ENCODE measurements at places on chromosomes 2 and 18.

GRCh38 chr2:207182911-207183310 is 17.2 kb upstream of the KLF7 start:
- no peak for DNase-seq

DNA sequence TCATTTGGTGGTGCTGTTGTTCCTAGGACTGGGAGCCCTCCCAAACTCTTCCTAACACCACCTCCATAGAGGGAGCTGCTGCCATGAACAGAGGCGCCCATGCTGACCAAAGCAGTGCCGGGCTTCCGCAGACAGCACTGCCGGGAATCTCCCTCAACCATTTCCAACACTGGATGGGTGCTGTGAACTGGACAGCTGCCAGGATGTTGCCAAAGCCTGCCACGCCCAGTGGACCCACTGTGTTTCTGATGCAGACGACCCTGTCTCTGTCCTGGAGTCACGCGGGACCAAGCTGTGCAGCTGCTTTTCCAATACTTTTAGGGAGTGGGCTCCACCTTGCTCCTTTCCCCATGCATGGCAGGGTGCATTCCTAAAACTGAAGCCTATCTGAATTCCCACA is 16.9 kb upstream of the GNAL start:
- no peak for DNase-seq

DNA sequence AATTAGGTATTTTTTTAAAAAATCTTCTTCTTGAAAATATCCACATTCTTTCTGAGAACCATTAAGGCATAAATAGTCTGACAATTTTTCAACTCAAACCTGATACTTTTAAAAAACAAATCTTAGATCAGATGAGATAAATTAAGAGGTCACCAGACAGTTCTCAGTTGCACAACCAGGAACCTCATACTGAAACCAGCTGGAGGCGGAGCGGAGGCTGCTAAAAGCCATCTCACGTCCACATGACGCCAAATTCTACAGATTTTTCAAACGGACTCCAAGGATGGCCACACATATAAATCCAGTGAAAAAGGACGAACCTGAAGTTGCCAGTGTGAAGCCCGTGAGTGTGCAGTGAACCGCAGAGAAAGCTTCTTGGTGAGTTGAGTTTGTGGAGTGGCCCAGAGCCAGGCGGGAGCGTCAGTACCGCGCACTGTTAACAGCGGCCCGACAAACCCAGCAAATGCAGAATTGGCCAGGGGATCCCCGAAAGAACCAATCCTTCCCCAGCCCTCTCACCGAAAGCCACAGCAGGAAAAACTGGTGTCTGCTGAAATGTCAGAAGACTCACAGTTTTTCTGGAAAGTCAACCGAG is 53.1 kb upstream of the BBS5 start:
- DNase-seq, result no peak

GRCh38 chr2:235461763-235462414 is 32.0 kb upstream of the AGAP1 start:
- DNase-seq, result no peak

- DNase-seq, result no peak
Measured at GRCh38 chr2:18505703-18506341, 54.6 kb downstream of the RDH14 start.

DNA sequence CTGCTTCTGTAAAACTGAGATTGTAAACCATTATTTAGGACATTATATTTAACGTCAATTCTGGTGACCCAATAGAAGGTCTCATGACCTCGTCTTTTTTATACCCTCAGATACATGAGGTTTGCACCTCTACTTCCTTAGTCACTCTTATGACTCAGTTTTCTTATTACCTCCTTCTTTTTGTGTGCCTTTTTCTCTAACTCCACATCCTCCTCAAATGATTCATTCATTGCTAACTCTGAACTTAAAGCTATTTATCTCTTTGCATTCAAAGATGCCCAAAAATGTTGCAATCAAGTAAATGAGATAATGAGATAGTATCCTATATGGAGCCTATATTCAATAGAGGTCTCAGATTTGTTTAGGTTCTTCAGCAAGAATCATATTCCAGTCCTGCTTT is 121.0 kb upstream of the KYNU start:
- DNase-seq, result no peak

DNA sequence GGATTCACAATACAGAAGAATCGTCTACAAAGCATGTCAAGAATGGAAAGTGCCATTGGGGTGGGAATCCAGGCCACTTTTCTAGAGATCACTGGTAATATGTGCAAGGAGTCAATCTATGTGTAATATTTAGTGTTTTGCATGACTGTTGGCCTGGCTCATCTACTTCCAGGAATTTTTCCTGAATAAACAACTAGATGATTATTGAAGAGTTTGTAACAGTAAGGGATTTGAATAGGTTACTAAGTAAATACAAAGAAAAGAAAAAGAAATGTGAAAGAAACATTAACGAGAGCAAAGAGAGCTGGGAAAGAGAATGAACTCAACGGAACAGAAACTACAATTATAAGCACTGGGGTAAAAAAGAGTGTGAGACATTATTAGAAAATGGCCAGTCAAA is 406.0 kb downstream of the TGIF1 start:
- DNase-seq, result no peak

DNA sequence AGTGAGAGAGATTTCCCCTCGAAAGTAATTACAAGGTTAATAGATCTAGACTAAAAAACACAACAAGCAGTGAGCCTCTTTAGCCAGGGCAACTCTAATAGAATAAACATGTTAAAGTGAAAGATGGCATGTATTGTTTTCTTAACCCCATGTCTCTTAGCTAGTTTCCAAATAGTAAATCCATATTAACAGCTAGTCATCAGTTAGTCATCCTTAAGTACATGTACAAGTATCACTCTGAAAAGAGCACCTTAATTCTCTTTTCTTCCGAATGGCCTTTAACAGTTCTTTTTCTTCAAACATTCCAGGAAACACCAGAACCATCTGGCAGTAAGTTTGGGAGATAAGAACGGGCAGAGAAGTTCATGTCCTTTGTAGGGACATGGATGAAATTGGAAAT is 1480.0 kb downstream of the LRP1B start:
- DNase-seq, result no peak

- no peak for DNase-seq
Measured at GRCh38 chr18:44502790-44503189, 177.9 kb upstream of the SETBP1 start.

GRCh38 chr18:24605444-24605843 is 145.0 kb downstream of the HRH4 start:
- DNase-seq, result no peak

DNA sequence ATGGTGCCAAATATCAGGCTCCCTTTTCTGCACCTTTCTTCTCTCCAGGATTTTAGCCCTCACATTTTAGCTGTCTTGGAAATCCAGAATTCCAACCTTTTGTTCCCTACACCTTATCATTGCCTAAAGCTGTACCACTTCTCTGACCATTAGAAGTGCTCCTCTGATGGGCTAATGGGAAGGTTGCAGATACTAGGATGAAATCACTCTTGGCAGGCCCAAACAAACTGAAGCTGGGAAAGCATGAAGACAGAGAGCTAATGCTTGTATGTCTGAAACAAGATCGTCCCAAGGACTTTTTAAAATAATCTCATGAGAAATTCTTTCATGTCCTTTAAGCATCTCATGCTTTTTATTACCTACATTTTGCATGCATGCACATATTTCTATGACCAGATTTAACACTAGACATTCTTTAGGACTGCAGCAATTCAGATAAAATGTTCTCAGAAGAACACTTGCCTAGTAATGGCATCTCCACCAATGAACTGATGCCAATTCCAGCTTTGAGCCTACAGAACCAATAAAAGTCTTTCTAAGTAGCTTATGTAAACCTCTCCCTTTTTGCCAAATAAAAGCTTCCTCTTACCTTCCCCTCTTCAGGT is 98.4 kb upstream of the OSR1 start:
- no peak for DNase-seq

GRCh38 chr2:22056621-22057132 is 932.9 kb downstream of the TDRD15 start:
- no peak for DNase-seq

GRCh38 chr18:23062011-23062410 is 73.3 kb upstream of the CABLES1 start:
- DNase-seq, result no peak

DNA sequence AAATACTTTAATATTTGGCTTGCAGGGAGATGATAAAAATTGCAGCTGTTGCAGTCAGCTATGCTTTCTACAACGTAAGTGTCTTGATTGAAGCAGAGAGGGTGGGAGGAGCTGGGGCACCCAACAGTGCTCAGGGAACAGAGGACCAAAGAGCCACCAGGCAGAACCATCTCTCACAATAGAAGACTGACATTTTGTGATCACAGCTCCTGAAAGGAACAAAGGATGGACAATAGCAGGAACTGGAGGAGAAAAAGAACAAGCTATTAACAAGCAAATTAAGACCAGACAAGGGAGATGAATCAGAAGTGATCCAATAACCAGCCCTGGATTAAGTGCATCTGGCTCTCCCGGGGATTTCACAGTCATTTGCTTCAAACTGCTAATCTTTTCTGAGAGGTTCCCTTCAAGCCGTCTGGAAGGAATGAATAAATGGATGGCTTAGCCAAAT is 65.7 kb upstream of the SMAD2 start:
- no peak for DNase-seq

GRCh38 chr2:16170675-16171424 is 230.5 kb downstream of the MYCN start:
- no peak for DNase-seq

- DNase-seq, result no peak
Measured at GRCh38 chr2:60319031-60319547, 234.4 kb downstream of the BCL11A start.

DNA sequence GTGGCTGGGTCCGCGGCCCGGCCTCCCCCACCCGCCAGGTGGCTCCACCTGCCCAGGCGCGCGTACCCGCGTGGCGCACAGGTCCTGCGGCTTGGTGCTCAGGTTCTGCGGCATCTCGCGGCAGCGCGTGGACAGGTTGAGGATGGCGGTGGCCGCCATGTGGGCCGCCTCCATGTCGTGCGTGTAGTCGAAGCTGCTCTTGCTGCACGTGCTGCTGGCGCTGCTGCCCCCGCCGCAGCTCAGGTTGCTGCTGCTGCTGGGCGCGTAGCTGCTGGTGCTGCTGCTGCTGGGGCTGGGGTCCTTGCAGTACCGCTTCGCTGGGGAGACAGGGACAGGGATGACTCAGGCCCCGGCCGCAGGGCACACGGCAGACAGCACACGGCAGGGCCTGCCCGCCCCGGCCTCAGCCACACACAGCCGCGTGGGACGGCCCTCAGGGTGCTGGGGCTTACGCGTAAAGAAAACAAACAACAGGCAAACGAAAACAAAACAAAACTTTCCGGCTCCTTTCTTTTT is 147.7 kb upstream of the PXDN start:
- no peak for DNase-seq

DNA sequence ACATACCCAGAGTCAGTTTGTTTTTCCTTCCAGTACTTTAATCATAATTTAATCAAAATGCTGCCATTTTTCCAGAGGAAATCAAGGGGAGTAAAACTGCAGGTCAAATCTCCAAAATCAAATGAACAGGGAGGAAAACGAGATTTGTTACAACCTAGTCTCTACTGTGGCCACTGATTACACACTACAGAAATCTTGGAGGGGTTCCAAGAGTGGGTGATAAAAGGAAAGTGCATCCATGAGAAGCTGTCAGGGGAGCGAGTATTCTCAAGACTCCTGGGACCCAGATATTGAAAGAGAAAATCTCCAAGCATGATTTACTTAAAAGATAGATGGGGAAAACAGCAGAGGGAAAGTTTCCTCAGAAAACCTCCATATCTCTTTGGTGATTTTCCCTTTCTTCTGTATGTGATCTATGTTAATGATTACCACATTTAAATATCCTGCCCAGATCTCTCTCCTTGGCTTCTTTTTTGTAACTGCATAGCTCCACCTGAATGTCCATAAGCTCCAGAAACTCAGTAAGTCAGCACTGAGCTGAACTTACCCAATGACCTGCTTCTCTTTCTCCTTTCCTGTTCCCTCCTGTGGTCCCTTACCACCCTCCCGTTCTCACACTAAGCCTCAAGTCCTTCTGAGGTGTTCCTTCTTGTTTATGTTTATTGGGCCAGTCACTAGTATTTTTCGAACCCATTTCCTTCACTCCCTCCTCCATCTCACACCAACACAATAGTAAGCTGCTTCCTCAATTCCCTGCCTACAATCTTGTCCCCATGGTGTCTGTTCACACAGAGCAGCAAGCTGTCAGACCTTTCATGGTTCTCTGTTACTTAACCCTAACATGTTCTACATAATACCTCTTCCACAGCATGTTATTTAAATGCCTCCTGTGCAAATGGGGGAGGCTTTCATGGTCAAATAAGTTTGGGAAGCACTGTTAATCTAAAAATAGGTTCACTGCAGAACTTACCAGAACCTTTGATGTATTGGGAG is 73.9 kb upstream of the TWSG1 start:
- DNase-seq, result no peak

DNA sequence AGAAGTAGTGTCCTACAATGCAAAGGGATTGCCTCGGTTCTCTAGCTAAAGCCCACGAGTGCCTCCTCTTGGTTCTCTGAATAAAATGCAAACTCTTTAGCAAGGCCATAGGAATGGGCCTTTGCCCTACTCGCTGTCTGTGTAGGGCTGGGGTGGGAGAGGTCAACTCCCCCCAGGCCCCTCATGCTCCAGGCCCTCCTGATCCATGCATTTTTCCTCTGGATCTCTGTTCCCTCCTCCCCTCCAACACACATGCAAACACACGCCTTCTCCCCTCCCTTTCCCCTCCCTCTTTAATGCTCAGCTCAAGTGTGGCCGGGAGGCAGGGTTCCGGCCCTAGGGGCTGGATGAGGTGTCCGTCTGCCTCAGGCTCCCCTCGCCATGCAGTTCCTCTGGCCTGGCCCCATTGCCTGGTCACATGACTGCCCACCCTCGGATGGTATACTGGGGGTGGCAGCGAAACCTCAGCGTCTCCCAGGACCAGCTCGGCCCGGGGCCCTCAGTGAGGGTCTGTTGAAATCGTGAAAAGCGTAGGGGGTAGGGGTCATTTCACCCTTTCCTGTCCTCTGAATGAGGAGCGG is 14.9 kb upstream of the KLF11 start:
- DNase-seq, result no peak

DNA sequence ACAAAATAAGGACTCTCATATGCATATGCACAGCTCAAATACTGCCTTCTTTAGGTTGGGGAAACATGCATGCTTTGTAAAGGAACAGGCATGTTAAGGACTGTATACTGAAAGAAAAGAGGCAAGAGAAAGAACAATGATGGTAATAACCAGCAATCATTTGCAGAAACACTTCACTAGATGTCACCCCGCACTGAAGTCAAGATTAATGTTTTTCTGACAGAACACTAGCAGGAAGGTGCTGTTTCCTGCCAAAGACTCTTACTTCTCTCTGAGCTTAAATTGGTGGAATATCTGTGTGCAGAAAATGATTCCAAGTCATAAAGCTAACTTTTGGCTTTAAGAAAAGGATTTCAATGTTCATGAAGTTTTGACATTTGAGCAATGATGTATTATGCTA is 19.3 kb upstream of the CSRNP3 start:
- DNase-seq, result no peak

DNA sequence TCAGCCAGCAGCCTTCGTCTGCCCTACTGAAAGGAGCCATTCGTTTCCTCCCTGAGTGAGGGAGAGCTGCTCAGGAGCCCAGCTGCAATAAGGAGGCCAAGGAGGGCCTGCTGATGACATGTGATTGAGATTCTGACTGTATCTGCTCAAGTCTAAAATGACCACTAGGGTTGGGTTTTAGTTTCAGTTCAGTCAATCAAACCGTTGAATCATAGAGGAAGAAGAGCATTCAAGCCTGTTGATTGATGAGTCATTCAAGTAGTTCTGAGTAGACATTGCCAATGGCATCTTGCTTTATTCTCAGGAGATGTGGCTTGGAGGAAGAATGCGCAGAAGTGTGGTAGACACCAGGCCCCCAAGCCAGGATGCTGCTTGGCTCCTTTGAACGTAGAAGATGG is 19.9 kb upstream of the BCL2L11 start:
- DNase-seq, result no peak
